ENCODE measurements at places on chromosomes 4 and X.

GRCh38 chr4:4386296-4386735 lies 586 bp upstream of the NSG1 start:
- DNase-seq = peak; percentile 46

DNA sequence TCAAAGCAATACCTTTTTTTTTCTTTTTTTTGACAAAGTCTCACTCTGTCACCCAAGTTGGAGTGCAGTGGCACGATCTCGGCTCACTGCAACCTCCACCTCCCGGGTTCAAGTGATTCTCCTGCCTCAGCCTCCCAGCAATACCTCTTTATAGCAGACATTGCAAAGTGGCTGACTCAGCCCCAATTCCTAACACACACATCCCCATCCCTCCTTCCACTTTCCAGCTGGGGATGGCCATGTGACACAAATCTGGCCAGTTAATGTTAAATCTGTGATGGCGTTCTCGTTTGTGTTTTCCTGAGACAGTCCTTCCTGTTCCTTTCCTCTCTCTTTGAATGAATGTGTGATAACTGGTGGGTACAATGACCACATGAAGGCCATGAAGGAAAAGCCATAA lies 276.2 kb upstream of the KLF3 start:
- DNase-seq = no peak

DNA sequence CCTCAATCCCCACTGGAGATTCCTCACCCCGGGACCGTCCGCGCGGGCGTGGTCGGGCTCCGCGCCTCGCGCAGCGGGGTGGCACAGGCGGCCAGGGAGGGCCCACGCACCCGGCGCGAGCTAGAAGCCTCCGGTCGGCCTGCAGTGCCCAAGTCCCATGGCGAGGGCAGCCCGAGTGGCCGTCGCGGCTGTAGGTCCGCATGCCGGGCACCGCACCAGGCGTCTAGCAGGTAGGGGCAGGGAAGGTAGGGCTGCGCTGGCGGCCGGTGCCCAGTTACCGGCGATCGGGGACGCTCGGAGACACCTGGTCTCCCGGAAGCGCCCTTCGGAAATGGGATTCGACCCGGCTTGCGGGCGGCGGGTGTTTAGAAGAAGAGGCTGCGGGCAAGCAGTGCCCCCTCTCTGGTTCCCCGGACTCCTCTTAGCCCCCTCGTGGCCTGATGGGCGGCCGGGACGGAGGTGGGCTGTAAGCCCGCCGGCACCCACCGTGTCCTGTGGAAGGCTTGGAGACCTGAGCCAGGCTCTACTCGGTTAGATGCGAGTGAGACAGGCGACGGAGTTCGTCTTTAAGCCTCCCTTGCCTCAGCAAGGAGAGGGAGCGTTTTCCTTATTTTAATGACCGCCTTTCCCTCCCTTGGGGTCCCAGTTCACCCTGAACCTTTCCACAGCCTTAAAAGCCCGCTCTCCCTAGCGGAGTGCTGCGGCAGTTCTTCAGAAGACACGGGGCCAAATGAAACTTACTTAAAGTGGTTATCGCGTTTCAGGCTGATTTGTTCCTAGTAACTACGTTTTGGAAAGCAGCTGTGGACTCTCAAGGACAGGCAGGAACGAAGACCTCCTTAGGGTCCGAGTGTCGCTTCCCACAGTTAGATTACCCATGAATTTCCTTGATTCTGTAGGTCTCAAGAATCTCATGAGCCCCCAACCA lies 821 bp downstream of the SLITRK2 start:
- DNase-seq = no peak

DNA sequence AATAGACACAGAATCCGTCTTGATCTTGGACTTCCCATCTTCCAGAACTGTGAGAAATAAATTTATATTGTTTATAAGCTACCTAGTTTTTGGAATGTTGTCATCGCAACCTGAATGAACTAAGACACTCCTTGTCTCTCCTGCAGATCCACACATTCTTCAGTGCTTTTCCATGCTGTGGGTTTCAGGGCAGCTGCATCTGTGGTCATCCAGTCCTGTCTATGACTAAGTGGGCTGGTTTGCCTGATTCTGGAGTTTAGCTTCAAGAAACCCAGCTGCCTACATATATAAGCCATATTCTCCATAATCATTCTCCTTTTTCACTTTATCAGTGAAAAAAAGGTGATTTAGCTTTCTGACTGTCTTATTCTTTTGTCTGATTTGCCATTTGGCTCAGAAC lies 170.3 kb upstream of the KIT start:
- DNase-seq = no peak

- DNase-seq = no peak
Observed at GRCh38 chrX:120286733-120287512, 24.3 kb downstream of the TMEM255A start.

GRCh38 chr4:147581606-147582350 lies 35.4 kb upstream of the TMEM184C start:
- DNase-seq = no peak

DNA sequence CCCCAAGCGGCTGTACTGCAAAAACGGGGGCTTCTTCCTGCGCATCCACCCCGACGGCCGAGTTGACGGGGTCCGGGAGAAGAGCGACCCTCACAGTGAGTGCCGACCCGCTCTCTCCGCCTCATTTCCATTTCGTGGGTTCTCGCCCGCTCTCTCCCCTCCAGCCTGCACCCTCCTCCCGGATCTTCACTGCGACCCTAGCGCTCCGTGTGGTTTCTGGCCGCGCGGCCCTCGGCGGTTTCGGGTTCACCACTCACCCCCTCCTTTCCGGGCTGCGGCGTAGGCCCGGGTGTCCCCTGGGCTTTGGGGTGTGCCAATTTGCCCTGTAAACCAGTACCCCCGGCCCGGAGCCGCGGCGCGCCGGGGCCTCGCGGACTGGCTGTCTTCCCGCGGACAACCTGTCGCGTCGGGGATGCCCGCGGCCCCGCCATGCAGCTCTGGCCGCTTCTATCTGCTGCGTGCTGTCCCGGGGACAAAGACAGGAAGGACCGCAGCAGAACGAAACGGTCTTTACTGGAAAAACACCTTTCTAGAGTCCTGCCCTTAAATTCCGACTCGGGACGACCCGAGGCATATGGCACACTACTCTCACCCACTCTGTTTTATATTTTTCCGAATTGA lies 737 bp downstream of the FGF2 start:
- DNase-seq = peak; percentile 61

GRCh38 chr4:189792924-189793618 lies 147.6 kb upstream of the FRG1 start:
- no peak for DNase-seq

DNA sequence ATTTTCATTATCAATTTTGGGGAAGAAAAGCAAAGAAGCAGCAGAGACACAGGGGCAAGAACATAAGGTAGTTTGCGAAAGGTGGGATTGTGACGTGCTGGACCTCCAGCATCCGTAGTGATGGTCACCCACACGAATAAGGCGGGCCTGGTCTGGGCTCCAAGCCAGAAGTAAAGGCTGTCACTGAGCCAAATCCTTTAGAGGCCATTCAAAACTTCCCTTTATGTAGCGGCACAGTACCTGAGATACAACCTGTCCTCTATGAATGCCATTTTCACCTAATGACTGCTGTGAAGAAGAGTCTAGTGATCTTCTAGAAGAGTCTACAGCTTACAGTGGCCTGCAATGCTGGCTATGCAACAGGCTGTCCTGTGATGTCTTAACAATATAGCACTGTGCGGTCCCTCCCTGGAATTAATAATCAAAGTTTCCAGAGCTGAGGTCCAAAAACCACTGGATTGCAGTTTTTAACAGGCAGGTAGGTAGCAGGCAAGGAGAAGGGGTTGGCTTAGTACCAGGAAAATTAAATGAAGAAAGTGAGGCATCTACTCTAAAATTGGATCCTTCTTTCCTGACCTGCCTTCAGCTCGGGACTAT lies 56.2 kb downstream of the TRIML1 start:
- no peak for DNase-seq

- no peak for DNase-seq
Observed at GRCh38 chr4:123249821-123250220, 146.8 kb upstream of the SPRY1 start.

- DNase-seq = no peak
Observed at GRCh38 chr4:53563824-53564223, 27.5 kb downstream of the LNX1 start.

- DNase-seq = peak; percentile 82
Observed at GRCh38 chr4:25030277-25031076, at the start of gene LGI2. Gene LGI2 (minus strand): TSS chr4:25030946. CDS start chr4:25030693, 253 bp downstream.

GRCh38 chr4:87985097-87985886 lies 9.8 kb downstream of the SPP1 start:
- DNase-seq = no peak

DNA sequence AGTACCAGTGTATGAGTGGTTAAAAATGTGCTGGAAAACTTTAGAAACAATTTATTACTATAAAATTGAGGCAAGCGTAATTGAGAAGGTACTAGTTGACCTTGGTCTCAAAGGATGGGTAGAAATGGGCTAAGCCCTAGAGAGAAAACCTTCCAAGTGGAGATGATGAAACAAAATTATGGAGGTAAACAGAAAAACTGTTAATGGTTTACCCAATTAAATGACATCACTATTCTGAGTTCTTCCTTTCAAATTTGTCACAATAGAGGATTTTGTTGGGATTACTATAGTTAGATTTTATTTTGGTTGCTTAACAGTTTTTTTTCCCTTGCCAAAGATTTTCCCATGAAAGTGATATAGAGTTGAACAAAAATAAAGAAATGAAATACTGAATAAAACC lies 1302.5 kb upstream of the TENM3 start:
- no peak for DNase-seq

GRCh38 chrX:9832811-9833210 lies 46.6 kb downstream of the SHROOM2 start:
- DNase-seq = no peak

GRCh38 chr4:76622126-76622525 lies 187.1 kb downstream of the SHROOM3 start:
- no peak for DNase-seq

- DNase-seq = no peak
Observed at GRCh38 chrX:109936598-109936997, 66.3 kb upstream of the TMEM164 start.

- DNase-seq = no peak
Observed at GRCh38 chr4:6272863-6273660, 3.4 kb downstream of the WFS1 start.

DNA sequence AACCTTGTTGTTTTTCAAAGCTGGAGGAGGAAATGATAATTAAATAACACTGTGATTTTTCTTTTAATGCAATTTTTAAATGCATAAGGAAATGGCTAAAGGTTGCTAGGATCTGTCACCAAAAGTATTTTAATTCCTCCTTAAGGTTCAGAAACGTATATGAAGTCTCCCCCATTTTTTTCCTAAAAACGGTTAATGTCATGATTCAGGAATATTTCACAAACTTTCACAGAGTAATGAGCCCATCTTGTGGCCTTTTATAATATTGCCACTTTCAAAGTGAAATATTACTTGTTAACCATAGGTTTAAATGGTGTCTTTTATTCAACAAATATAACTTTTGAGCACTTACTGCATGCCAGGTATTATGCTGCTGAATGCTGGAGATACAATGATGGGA lies 99.5 kb upstream of the USP38 start:
- DNase-seq = no peak

GRCh38 chrX:72062916-72063315 lies 68.8 kb downstream of the RTL5 start:
- no peak for DNase-seq

DNA sequence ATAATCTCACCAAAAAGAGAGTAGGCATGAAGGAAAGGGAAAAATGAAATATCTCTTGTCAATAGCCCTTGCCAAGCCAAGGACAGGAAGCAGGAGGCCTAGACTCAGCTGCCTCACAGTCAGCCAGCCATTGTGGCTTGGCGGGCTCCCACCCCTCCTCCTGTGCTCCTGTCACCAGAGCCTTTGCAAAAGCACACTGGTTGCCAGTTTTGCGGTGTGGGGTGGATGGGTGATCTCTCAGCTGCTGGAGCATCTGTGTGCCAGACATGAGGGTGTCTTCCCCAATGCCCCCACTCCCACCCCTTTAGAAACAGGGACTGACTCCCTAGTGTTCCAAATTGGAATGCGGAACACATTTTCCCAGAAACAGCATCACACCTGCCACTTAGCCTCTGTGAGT lies 26.1 kb downstream of the ARHGEF6 start:
- no peak for DNase-seq

DNA sequence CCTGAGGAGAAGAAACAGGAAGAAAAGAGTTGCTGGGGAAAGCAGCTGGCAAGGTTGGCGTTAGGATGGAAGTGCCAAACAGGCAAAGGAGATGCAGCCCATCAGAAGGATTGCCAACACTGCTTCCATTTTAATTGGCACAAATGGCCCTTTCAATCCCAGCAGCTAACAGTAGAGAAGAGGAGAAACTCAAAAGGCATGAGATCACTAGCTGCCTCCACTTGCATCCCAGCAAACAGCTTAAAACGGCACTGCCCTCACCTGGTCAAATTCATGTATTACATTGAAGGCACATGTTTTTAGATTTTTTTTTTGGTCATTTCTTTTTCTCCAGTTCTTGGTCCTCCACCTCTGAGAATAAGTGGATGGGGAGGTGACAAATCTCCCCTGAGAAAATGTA lies 14.9 kb upstream of the LOC101059915 start:
- no peak for DNase-seq

- DNase-seq = no peak
Observed at GRCh38 chrX:16464369-16464768, 185.6 kb upstream of the S100G start.

- no peak for DNase-seq
Observed at GRCh38 chr4:137370206-137370633, 162.1 kb downstream of the PCDH18 start.

DNA sequence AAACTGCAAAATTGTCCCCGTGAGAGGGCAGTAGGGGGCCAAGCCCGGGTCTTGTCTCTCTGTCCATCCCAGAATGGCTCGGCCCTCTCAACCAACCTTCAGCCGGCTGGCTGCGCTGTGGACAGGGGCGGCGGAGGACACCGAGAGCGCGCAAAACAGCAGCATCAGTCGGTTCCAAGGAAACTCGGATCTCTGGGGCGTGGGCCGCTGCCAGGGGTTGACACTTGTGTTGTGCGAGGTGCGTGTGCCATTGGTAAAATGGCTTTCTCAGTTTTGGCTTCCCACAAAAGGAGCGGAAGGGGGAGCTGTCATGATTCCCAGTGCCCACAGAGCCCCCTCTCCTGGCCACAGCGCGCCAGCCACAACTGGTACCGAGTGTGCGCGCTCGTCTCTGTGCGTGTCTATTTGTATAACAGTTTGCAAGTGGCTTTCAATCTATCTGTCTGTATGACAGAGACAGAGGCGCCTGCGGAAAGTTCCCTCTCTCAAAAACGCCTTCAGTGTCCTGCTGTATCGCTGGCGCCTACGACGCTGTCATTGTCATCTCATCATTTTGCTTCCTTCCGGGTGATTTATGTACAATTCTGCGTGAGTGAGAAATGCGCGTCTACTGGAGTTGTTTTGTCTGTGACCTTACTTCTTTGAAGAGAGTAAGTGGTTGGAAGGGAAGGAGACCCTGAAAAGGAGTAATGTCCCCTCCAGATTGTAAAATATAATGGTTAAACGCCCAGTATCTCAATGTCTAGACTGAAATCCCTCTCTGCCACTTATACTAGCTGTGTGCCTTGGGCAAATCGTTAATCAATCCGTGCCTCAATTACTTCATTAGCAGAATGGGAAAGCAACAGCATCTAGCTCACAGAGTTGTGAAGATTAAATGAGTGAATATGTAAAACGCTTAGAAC lies 1.8 kb downstream of the DKK2 start:
- peak; percentile 21 for DNase-seq

Measured in frontal cortex (tissue), 4 donors.